Cerebellar nuclear complex (tissue), 1 donor: ENCODE measurements at places on chromosomes 13 and 19.

DNA sequence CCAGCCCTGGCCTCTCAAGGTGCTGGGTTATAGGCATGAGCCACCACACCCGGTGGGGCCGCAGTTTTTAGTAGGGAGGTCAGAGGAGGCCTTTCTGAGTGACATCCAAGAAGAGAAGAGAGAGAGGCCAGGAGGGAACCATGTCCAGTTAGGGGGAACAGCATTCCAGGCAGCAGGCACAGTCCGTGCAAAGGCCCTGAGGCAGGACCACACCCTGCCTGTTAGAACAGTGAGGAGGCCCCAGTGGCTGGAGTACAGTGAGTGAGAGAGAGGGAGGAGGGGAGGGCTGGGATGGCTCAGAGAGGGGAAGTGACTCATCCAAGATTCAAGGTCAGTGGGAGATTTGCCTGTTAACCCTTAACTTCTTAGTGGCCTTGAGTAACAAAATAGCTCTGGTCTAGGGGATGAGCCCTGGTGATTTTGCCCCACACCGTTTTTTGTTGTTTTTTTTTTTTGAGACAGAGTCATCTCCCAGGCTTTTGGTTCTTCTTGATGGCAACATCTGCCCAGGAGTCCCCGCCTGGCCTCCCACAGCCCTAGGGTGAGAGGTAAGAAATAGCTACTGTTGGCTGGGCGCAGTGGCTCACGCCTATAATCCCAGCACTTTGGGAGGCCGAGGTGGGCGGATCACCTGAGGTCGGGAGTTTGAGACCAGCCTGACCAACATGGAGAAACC lies 2.7 kb upstream of the PLIN3 start:
- no peak for DNase-seq

- DNase-seq: no peak
Observed at GRCh38 chr13:28410096-28410495, 84.8 kb downstream of the FLT1 start.

DNA sequence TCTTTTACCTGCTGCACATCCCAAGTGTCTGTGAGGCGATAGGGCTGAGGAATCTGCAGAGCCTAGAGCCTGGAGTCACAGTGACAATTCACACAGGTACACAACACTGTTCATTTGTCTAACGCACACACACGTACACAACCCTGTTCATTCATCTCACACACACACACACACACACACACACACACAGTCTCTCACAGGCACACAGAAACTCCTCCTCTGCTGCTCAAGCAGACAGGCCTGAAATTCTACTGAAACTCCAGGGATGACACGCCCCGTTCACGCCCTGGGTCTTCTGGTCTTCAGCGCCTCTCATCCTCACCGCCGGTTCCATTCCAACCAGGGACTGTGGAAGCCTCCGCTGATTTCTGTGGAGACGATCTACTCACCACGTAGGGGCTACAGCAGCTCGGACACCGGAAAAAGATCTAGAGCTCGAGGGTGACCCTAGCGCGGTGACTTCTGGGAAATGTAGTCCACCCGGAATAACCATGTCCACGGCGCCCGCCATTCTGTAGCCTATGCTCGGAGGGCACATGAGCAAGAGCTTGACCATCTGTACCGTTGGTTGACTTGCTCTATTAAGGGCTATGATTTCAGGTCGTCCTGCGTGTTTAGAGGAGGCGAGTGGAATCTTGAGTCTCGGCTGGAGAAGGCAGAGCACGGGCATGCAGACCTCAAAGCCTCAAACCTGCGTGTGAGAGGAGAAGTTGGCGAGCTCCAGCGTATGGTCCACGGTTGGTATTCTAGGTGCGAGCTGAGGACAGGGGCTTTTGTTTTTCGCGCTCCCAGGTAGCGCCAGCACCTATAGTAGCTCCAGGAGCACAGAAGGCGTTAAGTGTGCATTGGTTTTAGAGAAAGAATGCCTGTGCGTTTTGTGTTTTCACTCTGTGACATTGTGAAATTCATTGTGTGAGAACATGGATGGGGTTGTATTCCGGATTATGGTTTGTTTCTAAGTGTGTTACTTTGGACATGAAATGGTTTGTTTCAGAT lies 33.4 kb downstream of the ZNF45 start:
- peak; percentile 56 for DNase-seq

DNA sequence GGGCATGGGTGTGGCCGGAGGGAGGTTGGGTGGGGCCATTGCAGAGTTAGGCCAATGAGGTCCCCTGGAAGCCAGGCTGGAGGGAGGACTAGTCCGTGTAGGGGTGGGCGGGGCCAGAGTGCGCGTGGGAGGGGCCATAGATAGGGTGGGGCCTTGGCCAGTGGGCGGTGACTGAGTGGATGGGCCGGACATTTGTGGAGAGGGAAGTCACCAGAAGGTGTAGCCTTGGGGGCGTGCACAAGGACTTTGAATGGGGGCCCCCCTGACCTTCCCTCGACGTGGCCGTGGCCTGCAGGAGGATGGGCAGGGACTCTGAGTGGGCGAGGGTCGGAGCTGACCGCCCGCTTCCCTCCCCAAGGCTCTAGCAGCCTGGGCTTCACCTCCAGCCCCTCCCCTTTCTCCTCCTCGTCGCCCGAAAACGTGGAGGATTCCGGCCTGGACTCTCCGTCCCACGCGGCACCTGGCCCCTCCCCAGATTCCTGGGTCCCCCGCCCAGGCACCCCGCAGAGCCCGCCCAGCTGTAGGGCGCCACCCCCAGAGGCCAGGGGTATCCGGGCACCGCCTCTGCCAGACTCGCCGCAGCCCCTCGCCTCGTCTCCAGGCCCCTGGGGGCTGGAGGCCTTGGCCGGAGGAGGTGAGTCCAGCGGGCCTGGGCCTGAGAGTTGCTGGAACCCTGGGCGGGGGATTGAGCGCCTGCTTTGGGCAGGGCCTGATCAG lies 16.5 kb upstream of the B3GNT3 start:
- DNase-seq: no peak

DNA sequence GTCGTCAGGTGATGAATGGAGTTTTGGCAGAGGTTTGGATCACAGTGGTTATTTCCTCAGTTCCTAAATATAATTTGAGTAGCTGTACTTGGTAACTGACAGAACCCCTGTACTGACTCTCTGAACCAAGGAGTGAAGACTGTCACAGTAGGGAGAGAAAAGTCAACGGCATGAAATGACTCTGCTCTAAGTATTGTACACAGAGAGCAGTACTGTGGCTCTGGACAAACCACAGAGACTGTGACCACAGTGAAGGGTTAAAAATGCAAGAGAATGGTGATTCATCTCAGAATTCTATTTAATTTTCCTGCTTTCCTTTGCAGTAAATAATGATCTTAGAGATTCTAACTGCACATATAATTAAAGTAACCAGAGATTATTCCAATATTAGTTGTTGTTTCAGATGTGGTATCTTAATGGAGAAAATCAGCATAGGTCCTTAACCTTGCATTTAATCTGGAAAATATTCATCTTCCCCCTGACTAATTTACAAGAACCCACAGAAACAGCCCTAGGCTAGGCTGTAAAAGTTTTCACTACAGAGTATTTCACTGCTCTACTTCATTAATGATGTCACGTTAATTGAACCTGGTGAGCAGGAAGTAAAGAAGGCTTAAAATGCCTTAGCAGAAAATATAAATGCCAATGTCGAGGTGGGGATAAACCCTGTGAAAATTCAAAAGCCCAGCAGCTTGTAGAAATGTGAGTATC lies 221.9 kb downstream of the LIG4 start:
- no peak for DNase-seq

- DNase-seq: no peak
Observed at GRCh38 chr13:38045278-38046048, 175.9 kb upstream of the TRPC4 start.

DNA sequence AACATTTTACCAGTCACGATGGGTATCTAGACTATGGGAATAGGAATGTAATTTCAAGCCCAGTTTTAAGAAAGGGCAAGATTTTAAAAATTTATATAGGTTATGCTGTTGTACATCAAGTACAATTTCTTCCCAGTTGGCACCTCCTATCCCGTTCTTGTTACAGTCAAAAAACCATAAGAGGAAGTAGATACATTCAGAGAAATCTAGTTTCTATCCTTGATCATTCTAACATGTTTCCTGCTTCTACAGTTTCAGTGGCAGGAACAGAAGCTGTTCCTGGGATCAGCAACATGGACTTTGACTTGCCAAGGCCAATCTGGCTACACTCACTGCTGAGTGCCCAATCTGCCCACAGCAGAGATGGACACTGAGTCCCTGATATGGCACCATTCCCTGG lies 14.7 kb upstream of the FPR3 start:
- no peak for DNase-seq

DNA sequence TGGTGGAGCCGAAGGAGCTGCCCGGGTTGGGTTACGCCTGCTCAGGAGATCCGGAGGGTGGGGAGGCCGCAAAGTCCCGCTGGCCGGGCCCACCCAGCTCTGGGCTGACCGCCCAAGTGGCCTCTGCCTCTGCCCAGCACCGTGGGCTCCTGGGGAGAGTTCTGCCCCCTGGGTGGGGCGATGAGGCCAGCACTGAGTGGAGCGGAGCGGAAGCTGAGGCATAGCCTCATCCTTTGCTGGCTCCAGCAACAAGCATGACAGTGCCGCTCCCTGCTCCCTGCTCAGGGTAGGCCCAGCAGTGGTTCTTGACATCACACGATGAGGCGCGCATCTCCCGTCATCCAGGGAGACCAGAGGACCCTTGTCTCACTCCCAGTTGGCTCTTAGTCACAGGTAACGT lies 22.5 kb downstream of the CCDC8 start:
- DNase-seq: no peak

DNA sequence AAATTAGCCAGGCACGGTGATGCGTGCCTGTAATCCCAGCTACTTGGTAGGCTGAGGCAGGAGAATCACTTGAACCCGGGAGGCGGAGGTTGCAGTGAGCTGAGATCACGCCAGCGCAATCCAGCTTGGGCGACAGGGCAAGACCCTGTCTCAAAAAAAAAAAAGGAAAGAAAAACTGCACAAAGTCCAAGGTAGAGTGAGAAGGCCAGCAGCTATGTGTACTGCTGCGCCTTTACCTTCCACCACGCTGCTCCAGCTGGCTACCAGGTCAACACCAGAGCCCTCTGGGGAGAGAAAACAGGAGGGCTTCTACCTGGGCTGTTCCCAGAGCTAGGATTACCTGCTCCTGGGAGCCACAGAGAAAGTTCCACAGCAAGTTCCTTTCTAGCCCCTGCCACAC lies 3.2 kb downstream of the ELL start:
- no peak for DNase-seq

- DNase-seq: no peak
Observed at GRCh38 chr19:30367421-30367820, 4.8 kb upstream of the ZNF536 start.

DNA sequence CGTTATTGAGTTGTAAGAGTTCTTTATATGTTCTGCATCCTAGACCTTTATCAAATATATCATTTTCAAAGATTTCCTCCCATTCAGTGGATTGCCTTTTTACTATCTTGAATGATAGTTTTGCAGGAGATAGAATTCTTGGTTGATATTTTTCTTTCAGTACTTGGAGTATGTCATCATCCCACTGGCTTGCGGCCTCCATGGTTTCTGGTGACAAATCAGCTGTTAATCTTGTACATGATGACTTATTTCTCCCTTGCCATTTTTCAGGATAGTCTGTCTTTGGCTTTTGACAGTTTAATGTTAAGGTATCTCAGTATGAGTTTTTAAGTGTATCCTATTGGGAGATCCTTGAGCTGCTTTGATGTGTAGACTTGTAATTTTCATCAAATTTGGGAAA lies 8.5 kb downstream of the ZNF557 start:
- no peak for DNase-seq

GRCh38 chr19:18263324-18264136 lies 10.7 kb downstream of the IQCN start:
- DNase-seq: no peak

DNA sequence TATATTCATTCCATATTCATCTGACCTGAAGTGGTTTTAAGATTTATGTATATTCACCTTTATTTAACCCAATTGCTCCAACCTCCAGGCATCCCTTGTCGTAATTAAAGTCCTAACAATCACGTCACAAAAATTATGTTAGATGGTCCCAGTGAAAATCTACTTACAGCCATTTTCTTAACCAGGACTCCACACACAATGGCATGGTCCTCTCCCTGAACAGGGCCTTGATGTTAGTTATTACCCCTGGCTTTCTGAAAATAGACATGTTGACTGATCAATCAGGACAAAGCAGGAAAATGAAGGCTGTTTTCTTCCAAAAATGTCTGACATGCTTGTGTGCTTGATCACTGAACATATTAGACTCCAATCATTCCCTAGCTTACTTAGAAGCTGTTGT lies 542.7 kb upstream of the SLITRK5 start:
- no peak for DNase-seq
